A549 treated with GW870086 at 1 μM for 4 hours (cell line): ENCODE measurements at places on chromosomes 6 and 20. TPM values are rescaled to one million over a fixed set of nuclear protein-coding genes. Genes with fewer than 3 reads are reported as not detected.

Gene HLA-DOA
- 0.03 to 0.14 TPM in 2 of 5 replicates, not detected in the others for total RNA-seq

Gene TTBK1
- 0.03 to 0.11 TPM (median 0.08 TPM) in 5 replicates for total RNA-seq

Gene KHDC1L
- 0.36 to 0.51 TPM (median 0.42 TPM) in 4 of 5 replicates, not detected in the other for total RNA-seq

Gene GGTLC1
- not detected in 5 replicates for total RNA-seq

Gene TRIM40
- not detected in 5 replicates for total RNA-seq

Gene CALHM6
- total RNA-seq = 0.34 TPM in 1 of 5 replicates, not detected in the others

Gene EPHA7
- 0.05 to 0.18 TPM (median 0.09 TPM) in 5 replicates for total RNA-seq

Gene TPBG
- 37.2 to 43.3 TPM (median 41.9 TPM) in 5 replicates for total RNA-seq

Gene CST5
- total RNA-seq = not detected in 5 replicates

Gene THBD
- 47.1 to 57.7 TPM (median 50.6 TPM) in 5 replicates for total RNA-seq

Gene IMPG1
- not detected in 5 replicates for total RNA-seq

Gene MDFI
- total RNA-seq = 0.40 to 0.77 TPM (median 0.57 TPM) in 5 replicates

Gene CDSN
- total RNA-seq = not detected in 5 replicates

Gene CST7
- 0.14 to 0.19 TPM in 2 of 5 replicates, not detected in the others for total RNA-seq

Gene GPR6
- not detected in 5 replicates for total RNA-seq

Gene OXT
- total RNA-seq = not detected in 5 replicates

Gene RAET1L
- total RNA-seq = 0.43 to 0.93 TPM (median 0.63 TPM) in 5 replicates

Gene RSPO4
- total RNA-seq = not detected in 5 replicates

Gene BPIFB2
- not detected in 5 replicates for total RNA-seq

Gene SMLR1
- not detected in 5 replicates for total RNA-seq

Gene RNF217
- total RNA-seq = 3.9 to 8.9 TPM (median 7.9 TPM) in 5 replicates

Gene PFDN6
- total RNA-seq = 99.4 to 123 TPM (median 103 TPM) in 5 replicates

Gene PSORS1C1
- 4.4 to 7.5 TPM (median 6.1 TPM) in 5 replicates for total RNA-seq

Gene ZNF337
- total RNA-seq = 17.6 to 20.4 TPM (median 19.2 TPM) in 5 replicates

Gene LGSN
- total RNA-seq = 2.0 to 2.8 TPM (median 2.7 TPM) in 5 replicates

Gene NQO2
- 60.6 to 79.8 TPM (median 77.7 TPM) in 5 replicates for total RNA-seq

Gene CLPSL2
- total RNA-seq = 0.79 to 2.0 TPM (median 1.3 TPM) in 4 of 5 replicates, not detected in the other

Gene AIF1
- not detected in 5 replicates for total RNA-seq

Gene VSX1
- total RNA-seq = 0.43 to 1.1 TPM (median 0.61 TPM) in 5 replicates

Gene LPIN3
- total RNA-seq = 10.3 to 14.6 TPM (median 13.3 TPM) in 5 replicates

Gene CRYBG1
- total RNA-seq = 0.55 to 0.93 TPM (median 0.71 TPM) in 5 replicates

Gene CALHM4
- not detected in 5 replicates for total RNA-seq

Gene NRSN1
- total RNA-seq = not detected in 5 replicates

Gene TSBP1
- total RNA-seq = not detected in 5 replicates

Gene SFTA2
- not detected in 5 replicates for total RNA-seq

Gene SAPCD1
- 1.6 to 3.9 TPM (median 3.7 TPM) in 5 replicates for total RNA-seq
